Endothelial cell (in vitro differentiated cells): ENCODE measurements at places on chromosomes 11 and 22. TPM values are rescaled to one million over a fixed set of nuclear protein-coding genes. Genes with fewer than 3 reads are reported as not detected.

OR52H1 gene
- total RNA-seq = 2.1 TPM

- H3K4me1 ChIP-seq = no peaks in the 10 kb centered on the region
- peaks cover 4% of the 10 kb centered on the region for H3K27me3 ChIP-seq
- DNase-seq = peak; percentile 36
- no peak overlapping the region for H3K27ac ChIP-seq
Measured at GRCh38 chr22:17891481-17892167, 117.4 kb upstream of the BID start.

DNA sequence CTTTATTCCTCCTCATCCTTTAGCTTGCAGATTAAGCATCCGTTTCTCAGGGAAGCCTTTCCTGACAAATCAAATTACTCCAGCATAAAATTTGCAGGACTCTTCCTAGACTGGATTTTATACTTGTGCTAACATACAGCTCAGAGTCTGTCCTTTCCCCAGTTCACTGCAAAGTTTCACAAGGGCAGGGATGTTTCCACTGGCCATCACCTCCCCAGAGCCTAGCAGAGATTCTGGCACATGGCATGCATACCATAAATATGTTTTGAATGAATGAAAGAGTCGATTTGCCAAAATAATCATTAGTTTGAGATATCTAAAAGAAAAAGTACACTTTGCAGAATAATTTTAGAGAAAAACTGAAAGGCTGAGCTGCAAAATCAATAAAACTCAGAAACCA, 10.6 kb downstream of the MSANTD4 start:
- H3K27me3 ChIP-seq = peaks cover 4% of the 10 kb centered on the region
- DNase-seq = no peak
- no peaks in the 10 kb centered on the region for H3K4me1 ChIP-seq
- H3K4me3 ChIP-seq = no peak overlapping the region
- no peak overlapping the region for H3K27ac ChIP-seq

GRCh38 chr22:46575911-46576555, 38.6 kb upstream of the CELSR1 start:
- peaks cover 16% of the 10 kb centered on the region for H3K27me3 ChIP-seq
- H3K4me3 ChIP-seq = peak overlapping the region; percentile 79
- peaks cover 4% of the 10 kb centered on the region for H3K36me3 ChIP-seq
- H3K4me1 ChIP-seq = peaks cover 23% of the 10 kb centered on the region
- H3K27ac ChIP-seq = peak overlapping the region; percentile 97
- no peak for DNase-seq

- peaks cover 44% of the 10 kb centered on the region for H3K36me3 ChIP-seq
- peaks cover 15% of the 10 kb centered on the region for H3K4me1 ChIP-seq
- H3K27ac ChIP-seq = no peak overlapping the region
- DNase-seq = no peak
- peaks cover 48% of the 10 kb centered on the region for H3K27me3 ChIP-seq
Measured at GRCh38 chr11:44936951-44937543, 13.6 kb downstream of the TP53I11 start.

GRCh38 chr11:1267441-1268100, 41.9 kb downstream of the TOLLIP start:
- peaks cover 7% of the 10 kb centered on the region for H3K27me3 ChIP-seq
- H3K36me3 ChIP-seq = peaks cover 9% of the 10 kb centered on the region
- H3K27ac ChIP-seq = peak overlapping the region; percentile 4
- no peak overlapping the region for H3K4me3 ChIP-seq
- DNase-seq = no peak

DNA sequence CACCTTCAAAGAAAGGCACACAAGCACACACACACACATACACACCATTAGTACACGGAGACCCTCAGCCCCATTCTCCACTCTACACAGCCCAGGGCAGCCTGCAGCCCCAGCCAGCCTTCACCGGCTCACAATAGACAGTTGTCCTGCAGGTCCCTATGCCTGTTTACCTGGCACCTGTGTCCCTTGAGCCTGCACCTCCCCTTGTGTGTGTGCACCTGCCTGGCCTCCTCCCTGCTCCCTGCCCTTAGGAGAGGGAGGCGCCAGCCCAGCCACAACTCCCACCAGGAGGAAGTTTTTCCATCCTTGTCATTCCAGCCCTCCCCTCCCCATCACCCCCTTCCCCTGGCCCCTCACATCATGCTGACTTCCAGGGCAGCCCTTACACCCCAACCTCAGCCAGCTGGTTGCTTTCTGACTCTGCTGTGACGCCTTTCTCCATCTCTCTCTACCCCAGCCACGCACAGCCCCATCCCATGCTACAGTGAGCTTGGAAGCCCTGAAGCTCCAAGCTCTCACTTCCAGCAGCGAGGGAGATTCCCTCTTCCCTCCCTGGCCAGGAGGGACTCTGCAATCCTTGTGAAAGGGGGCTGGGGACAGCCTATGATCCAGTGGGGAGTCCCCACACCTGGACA, 4.4 kb downstream of the AHNAK start:
- H3K27me3 ChIP-seq = peaks cover 36% of the 10 kb centered on the region
- H3K4me1 ChIP-seq = peaks cover 29% of the 10 kb centered on the region
- peaks cover 4% of the 10 kb centered on the region for H3K36me3 ChIP-seq
- H3K4me3 ChIP-seq = peak overlapping the region; percentile 80
- no peak for DNase-seq
- no peak overlapping the region for H3K27ac ChIP-seq

GRCh38 chr11:18191376-18191775, 18.7 kb downstream of the MRGPRX4 start:
- no peak overlapping the region for H3K4me3 ChIP-seq
- H3K27me3 ChIP-seq = no peaks in the 10 kb centered on the region
- DNase-seq = no peak
- H3K4me1 ChIP-seq = no peaks in the 10 kb centered on the region
- no peak overlapping the region for H3K27ac ChIP-seq
- H3K36me3 ChIP-seq = no peaks in the 10 kb centered on the region

DNA sequence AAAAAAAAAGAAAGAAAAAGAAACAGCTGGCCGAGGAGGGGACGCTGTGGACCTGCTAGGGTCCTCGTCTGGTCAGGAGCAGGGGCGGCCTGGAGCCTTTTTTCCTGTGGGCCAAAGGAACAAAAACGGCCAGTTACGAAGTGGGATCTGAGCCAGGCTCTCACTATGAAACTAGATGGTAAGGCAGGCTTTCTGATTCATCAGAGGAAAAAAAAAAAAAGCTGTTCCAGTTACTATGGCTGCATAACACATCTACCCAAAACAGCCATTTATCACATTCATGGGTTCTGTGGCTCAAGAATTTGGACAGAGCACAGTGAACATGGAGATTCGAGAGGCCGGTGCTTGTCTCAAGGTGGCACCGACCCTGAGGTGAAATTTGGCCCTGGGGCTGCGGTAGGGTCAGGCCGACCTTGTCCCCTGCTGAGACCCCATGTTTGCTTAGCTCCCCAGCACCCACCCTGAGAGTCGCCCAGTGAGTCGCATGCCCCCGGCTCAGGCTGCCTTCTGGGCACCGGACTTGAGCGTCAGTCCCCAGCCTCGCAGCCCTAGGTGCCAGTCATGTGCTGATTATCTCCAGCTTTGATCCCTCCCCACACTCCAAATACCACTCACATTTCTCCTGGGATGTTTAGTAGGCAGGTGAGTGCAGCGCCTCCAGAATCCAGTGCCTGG, 34.2 kb downstream of the MRGPRD start:
- H3K4me1 ChIP-seq = peaks cover 3% of the 10 kb centered on the region
- DNase-seq = no peak
- no peak overlapping the region for H3K27ac ChIP-seq
- no peaks in the 10 kb centered on the region for H3K27me3 ChIP-seq

DNA sequence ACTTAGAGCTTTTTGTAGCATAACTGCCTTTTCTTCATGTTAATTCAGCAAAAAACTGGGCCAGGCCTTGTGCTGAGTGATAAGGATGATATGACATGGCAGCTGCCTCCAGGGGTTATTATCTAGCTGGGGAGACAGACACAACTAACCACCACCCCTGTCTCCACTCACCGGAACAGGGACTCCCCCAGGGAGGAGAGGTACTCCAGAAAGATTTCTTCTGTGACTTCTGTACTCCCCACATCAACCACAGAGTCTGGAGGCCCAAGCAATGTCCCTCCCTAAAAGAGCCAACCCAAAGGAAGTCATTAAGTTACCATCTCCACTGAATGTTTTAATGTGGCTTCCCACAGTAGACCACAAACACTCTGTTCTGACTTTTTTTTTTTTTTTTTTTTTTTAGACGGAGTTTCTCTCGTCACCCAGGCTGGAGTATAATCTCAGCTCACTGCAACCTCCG, 14.3 kb upstream of the PMM1 start:
- DNase-seq = no peak
- no peak overlapping the region for H3K4me3 ChIP-seq
- no peak overlapping the region for H3K27ac ChIP-seq
- H3K27me3 ChIP-seq = peaks cover 3% of the 10 kb centered on the region
- peaks cover 4% of the 10 kb centered on the region for H3K4me1 ChIP-seq
- peaks cover 26% of the 10 kb centered on the region for H3K36me3 ChIP-seq

- no peak overlapping the region for H3K27ac ChIP-seq
- H3K36me3 ChIP-seq = peaks cover 3% of the 10 kb centered on the region
- no peaks in the 10 kb centered on the region for H3K4me1 ChIP-seq
- H3K4me3 ChIP-seq = no peak overlapping the region
- H3K27me3 ChIP-seq = peaks cover 2% of the 10 kb centered on the region
- no peak for DNase-seq
Measured at GRCh38 chr11:112255067-112255720, 5.5 kb downstream of the PLET1 start.

DNA sequence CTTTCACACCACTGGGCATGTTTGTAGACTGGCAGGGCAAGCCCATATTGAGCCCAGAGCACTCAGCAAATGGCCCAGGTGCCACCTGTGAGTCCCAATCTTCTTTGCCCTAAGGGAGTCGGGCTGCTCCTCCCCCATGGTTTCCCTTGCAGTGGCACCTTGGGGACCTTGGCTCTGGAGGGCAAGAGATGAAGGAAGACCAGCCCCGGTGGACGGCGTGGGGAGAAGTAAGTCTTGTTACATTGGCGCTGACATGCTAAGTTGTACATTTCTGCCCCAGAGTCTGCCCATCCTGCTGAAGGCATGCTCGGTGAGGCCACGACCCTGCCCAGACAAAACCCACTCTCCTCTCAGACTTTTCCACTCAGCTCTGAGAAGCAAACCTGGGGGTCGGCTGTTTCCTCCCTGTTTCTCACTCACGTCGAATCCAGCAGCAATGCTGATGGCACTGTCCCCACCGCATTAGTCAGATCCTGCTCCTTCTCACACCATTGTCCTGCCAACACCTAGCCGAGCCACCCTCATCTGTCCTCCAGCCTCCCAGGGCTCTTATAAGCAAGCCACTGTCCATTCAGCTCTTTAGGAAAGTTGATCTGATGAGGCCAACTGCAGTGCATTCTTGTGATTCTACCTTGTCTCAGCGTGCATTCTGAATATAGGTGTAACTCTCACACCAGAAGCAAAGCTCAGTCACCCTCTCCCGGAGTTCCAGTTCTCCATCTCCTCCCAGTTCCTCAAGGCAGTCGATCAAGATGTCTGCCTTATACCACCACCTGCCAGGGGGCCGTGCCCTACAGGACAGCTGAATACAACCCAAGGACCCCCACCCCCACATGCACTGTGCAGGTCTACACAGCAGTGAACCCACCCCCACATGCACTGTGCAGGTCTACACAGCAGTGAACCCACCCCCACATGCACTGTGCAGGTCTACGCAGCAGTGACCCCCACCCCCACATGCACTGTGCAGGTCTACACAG, 827.1 kb downstream of the TBC1D22A start:
- no peak for DNase-seq
- H3K4me3 ChIP-seq = no peak overlapping the region
- no peak overlapping the region for H3K27ac ChIP-seq
- H3K36me3 ChIP-seq = peaks cover 6% of the 10 kb centered on the region
- H3K4me1 ChIP-seq = no peaks in the 10 kb centered on the region
- peaks cover 9% of the 10 kb centered on the region for H3K27me3 ChIP-seq

GUCY1A2 gene
- total RNA-seq = 0.10 TPM

DNA sequence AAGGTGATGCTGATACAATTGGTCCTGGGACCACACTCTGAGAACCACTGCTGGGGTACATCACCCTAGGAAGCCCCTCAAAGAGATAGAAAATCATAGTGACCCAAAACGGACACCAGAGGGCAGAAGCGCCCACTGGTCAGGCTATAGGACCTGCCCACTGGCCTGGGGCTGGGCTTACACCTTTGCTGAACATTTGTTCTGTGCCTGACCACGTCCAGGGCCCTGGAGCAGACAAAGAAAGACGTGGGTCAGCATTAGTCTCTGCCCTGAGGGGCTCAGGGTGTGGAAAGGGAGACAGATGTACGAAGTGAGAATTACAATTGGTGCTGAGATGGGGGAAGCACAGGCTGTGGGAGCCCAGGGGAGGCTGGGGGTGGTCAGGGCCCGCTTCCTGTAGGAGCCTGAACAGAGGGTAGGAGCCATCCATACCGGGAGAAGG, 14.4 kb upstream of the SERPINH1 start:
- peak; percentile 81 for DNase-seq
- no peaks in the 10 kb centered on the region for H3K36me3 ChIP-seq
- H3K27ac ChIP-seq = peak overlapping the region; percentile 72
- H3K4me3 ChIP-seq = no peak overlapping the region
- H3K27me3 ChIP-seq = no peaks in the 10 kb centered on the region
- H3K4me1 ChIP-seq = peaks cover 17% of the 10 kb centered on the region

DNA sequence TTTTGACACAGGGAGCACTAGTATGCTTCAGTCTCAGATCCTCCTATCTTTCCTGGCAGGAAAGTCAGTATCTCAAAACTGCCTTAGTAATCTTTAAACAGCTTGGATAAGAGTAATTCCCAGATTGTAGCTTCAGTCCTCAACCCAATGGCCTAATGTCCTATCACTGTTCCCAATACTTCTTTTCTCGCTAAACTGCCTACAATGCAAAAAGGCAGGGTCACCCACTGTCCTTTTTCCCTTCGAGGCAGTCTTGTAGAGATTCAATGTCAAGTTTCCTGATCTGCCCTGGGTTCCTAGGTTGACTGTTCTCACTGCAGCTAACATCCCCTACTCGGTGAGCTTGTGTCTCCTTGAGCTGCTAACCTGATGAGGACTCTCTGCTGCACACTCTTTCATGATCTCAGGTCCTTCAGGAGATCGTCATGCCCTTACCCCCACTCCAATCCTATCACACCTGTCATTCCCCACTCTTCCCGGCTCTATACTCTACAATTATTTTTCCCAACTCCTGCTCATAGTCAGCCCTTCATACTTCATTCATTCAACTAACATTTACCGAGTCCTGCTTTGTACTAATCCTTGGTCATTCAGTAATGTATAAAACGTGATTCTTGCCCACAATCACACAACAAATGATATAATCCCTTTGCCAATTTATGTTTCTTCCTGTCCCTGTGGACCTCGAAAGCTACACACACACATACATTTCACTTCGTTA, 904 bp downstream of the C2CD3 start:
- H3K27ac ChIP-seq = no peak overlapping the region
- no peak overlapping the region for H3K4me3 ChIP-seq
- H3K4me1 ChIP-seq = peaks cover 3% of the 10 kb centered on the region
- DNase-seq = no peak
- no peaks in the 10 kb centered on the region for H3K27me3 ChIP-seq

GRCh38 chr11:120272303-120272702, 32.4 kb downstream of the POU2F3 start:
- peaks cover 10% of the 10 kb centered on the region for H3K27me3 ChIP-seq
- no peak for DNase-seq
- peaks cover 14% of the 10 kb centered on the region for H3K4me1 ChIP-seq

TECTA gene
- total RNA-seq = 2.2 TPM
